ENCODE measurements at places on chromosomes 2 and 18. TPM values are rescaled to one million over a fixed set of nuclear protein-coding genes. Genes with fewer than 3 reads are reported as not detected.

DNA sequence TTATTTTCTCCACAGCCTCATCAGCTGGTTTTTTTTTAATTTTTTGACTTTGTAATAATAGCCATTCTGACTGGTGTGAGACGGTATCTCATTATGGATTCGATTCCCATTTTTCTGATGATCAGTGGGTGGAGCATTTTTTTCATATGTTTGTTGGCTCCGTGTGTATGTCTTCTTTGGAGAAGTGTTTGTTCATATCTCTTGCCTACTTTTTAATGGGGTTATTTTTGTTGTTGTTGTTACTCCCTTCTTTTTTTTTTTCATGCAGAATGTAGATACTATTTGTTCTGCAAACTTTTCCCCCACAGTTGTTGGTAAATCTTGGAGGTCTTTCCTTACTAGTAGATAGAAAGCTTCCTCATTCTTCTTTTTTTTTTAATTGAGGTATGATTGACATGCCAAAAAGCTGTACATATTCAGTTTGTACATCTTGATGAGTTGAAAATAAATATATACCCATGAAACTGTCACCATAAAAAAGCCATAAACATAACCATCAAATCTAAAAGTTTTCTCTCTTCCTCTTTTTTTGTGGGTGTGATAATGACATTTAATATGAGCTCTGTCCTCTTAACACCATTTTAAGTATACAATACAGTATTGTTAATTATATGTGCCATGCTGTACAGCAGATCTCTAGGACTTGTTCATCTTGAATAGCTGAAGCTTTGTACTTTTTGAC is 21.8 kb upstream of the NT5DC4 start:
- no peak for DNase-seq

Gene C2orf81
- 2.7 TPM for polyA plus RNA-seq

Gene ANKAR
- polyA plus RNA-seq = 5.6 TPM

- no peak for DNase-seq
Measured at GRCh38 chr2:47079515-47080412, 75.3 kb downstream of the STPG4 start.

GRCh38 chr2:207504513-207505170 is 25.1 kb upstream of the CREB1 start:
- DNase-seq = no peak

- no peak for DNase-seq
Measured at GRCh38 chr2:222594679-222595078, 61.2 kb downstream of the FARSB start.
